ENCODE measurements at places on chromosomes 16 and 17. TPM values are rescaled to one million over a fixed set of nuclear protein-coding genes. Genes with fewer than 3 reads are reported as not detected.

DNA sequence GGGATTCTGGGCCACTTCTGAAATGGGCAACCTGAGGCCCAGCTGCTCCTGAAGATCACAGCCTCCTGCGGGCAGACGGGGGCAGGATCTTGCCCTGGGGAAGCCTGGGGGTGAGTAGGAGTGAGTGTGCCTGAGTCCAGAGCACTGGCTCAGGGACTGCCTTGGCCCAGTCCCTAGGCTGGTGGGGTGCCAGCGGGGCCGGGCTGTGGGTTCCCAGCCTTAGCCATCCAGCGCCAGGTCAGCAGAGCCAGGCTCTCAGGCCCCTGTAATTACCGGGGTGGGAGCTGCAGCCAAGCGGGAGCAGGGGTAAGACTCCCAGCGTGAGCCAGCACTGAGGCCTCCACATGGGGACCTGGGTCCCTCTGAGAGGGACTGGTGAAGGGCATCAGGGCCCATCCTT lies 8.2 kb downstream of the SPNS2 start:
- no peak for DNase-seq

DNA sequence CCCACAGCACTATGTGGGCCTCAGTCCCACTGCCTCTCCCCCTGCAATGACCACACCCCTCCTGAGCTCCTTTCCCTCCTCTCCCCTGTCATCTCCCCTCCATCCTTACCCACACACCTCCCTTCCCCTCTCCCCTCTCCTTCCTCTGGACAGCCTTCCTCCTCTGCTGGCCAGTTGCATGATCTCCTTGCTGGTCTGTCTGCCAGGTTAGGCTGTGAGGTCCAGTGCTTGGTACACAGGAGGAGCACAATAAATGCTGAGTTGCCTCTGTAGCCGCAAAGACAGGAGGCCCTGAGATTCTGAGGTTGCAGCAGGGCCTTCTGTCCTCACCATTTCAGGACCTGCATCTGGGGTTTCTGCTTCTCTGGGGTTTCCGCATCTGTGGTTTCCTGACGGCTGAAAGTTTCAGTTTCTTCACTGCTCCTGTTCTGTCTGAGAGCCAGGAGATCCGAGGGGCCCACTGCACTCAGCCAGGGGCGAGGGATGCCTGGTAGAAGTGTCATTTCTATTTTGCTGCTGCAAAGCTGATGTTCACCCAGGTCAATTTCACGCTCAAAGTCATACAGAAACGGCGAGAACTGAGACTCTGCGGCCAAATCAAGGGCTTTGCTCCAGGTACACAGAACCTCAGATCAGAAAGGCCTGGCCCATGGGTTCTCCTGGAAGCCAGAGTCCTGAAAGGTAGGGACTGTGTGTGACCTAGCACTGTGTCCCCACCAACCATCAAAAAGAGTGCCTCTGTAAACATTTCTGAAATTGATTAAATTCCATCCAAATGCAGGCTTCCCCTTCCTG lies 4.6 kb upstream of the SLC12A3 start:
- peak; percentile 67 for DNase-seq

PPP1R27 gene
- total RNA-seq = 1.00 TPM

DNA sequence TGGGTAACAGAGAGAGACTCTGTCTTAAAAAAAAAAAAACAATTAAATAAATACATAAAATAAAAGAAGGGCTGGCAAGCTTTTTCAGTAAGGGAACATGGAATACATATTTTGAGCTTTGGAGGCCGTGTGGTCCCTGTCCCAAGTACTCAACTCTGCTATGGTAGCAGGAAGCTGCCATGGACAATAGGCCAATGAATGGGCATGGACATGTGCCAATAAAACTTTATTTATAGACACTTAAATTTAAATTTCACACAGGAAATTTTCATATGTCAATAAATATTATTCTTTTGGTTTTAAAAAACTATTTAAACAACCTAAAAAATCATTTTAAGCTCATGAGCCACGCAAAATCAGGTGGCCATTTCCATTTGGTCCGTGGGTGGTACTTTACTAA lies 3.8 kb downstream of the OTOA start:
- DNase-seq = no peak

- no peak for DNase-seq
Observed at GRCh38 chr16:72013389-72013788, 4.8 kb downstream of the DHODH start.

OTOP2 gene
- not detected for total RNA-seq

KCNH6 gene
- total RNA-seq = 0.18 TPM

GRCh38 chr17:68961214-68961882 lies 6.2 kb upstream of the ABCA8 start:
- no peak for DNase-seq

DNA sequence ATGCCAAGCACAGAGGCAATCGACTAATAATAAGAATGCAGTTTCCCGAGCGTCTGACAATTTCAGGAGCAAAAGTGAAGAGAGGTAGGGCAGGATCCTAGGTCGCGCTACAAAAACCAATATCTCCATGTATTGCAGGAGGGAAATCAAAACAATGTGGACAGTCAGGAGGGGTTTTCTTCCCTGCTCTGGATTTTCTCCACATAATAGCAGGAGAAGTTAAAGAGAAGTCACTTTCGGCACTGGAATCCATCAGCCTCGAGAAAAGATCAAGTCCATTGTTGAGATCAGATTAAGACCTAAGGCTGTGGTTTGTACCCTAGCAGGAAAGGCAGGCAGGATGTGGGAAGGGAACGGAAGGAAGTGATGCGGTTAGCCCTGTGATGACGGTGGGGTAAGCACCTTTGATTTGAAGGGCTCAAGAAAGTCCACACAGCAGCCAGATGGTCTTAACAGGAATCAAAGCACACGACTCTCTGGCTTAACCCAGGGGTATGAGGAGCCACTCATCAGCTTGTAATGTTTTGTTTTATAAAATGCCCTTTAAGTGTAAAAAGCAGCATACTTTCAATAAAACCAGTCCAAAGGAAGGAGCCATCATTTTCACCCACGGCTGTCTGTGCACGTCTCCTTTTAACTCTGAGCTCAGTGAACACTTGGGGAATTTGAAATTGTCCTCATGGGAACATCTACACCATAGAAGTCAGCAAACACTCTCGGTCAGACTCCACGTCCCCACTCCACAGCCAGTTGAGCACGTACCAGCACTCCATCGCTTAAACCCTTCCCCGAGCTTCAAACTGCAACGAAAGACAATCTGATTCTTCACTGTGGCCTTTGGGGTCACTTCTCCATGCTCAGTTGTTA lies 15.8 kb upstream of the AKTIP start:
- no peak for DNase-seq

Data from HepG2 (cell line).